Stimulated activated CD4-positive, alpha-beta T cell treated with anti-CD3 and anti-CD28 coated beads, Interleukin-4, amount 100 ng/mL, for 4 hours (primary cell): ENCODE measurements at places on chromosomes 2 and 18.

DNA sequence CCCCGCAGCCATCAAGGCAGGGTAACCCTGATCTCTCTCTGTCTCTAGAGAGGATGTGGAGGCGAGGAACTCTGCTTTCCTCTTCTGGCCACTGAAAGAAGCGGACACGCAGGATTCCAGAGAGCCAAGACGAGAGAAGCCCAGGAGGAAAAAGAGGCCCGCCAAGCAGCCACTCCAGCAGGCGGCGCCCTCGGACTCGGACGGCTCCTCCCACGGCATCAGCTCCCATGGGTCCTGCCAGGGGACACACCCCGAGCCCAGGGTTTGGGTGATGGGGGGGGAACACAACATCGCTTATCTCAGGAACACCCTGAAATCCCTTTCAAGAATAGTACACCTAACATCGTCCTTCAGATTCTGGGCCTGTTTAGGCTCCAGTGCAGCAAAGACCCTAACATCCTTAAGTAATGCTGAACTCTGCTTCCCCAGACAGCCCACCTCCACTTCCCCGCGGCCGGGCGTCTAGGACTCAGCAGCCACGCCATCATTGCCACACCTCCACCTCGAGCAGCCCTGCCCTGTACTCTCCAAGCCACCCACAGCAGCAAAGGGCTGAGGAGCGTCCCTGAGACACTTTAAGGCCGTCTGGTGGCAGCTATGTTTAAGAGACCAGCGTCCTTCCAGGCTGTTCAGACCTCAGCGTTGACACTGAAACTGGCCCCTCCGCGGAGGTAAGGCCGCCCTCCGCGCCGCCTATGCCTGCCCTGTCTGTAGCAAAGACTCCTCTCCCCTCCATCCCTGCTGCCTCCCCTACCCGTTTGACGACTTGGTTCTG, 34.3 kb upstream of the CNGA3 start:
- DNase-seq = no peak

DNA sequence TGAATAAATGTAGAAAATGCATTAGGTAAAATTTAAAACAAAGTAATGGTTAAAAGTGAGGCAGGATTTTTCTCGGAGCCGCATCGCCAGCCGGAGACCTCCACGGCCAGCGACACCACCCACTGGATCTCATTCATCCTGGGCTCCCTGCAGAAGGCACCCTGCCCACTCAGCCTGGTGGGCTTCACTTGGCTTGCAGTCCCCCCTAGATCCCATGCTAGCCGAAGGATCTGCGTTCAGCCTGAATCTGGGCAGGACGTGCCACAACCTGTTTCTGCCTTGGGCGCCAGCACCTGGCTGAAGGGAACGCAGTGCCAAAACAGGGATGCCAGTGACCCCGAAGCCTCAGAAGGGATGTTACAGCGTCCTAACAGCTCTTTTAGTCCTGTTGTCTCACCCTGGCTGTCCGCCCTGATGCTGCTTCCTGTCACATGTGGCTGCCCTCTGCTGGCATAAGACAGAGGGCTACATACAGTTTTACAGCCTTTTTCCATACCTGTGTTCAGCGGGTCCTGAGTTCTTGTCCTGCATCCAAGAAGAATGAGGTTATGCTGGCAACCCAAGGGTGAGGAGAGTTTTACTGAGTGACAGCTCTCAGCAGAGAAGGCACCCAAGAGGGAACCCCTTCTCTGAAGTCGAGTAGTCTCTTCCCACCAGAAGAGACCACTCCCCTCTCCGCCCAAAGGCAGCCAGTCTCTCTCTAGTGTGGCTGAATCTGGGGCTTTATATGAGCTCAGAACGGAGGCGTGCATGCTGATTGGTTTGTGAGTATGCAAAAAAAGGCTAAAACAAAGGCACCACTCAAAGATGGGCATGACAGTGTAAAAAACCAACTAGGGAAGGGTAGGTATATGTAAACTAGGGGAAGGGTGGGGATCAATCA, 173.1 kb upstream of the GYPC start:
- no peak for DNase-seq

- no peak for DNase-seq
Observed at GRCh38 chr18:49733321-49733720, 80.0 kb downstream of the ACAA2 start.

DNA sequence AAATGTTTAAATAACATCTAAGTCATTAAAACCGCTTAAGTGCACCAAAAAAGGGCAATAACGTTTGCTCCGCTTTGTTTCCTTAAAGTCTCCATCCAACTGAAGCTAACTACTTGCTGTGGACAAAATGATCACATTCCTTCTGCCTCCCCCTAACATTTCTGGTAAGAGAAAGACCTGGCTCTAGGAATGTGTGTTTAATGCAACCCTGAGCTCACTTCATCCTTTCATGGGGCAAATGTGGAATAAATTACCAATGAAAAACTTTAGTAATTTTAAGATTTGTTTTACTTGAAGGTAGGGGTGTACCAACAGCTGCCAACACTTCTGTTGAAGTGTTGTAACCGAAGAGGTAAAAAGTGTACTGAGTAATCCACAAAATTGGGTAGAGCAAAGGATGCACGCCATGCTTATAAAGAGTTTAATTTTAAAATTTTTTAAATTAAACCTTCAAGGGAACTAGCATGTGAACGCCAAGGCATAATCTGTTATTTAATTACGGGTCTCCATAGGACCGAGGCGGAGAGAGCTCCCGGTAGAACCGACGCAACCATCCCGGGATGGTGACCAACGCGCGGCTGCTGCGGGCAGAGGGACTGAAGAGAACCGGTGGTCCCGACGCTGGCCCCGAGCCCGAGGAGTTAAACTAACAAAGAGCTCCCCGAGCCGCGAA, 1.1 kb downstream of the HNRNPLL start:
- no peak for DNase-seq

DNA sequence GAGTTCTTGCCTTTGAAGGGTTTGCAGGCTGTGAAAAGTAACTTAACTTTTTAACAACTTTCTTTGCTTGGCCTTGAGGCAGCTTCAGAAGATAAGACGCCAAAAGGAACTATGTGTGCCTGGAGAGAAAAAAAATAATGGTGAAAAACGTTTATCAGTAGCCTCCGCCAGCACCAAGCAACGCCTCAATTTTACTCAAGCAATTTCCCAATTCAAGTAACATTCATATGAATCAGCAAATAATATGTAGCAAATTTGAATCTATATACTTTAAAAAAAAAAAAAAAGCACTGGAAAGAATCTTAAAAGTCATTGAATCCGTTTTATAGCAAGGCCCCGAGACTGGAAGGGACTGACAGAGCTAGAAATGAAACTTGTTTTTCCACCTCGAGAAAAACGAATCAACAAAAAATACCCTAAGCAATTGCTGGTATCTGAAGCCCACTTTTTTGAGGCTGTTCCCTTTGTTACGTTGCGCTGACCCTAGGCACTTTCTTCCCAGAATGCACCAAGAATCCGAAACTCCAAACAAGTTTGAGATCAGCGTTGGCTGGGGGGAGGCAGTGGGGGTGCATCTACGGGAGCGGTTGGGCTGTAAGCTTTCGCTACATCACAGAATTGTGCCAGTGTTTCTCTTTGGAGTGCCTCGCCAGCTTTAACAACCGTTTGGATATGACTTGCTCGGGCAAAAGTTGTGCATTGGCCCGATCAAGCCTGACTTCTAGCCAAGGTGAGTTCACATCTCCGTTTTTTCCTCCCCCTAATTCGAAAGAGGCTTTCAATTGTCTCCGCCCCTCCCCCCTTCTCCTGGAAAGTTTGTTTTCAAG, 2.7 kb upstream of the TGIF1 start:
- peak; percentile 10 for DNase-seq

GRCh38 chr2:237567276-237568029, 1.1 kb downstream of the PRLH start:
- no peak for DNase-seq

DNA sequence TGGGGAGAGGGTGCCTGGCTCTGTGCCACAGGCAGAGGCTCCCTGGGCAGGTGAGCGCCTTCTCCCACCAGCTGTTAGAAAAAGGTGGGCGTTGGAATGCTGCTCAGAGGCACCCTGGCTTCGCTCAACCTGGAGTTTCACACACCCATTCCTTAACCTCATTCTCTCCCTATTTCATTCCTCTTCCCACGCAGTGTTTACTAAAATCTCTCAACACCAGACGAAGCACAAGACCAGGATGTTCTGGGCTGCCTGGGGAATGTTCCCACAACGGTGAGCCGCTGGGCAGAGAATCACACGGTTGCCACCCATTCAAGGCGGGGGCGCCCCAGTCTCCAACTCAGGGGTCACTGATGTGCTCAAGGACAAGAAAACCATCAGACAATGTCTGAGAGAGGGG, 64.5 kb downstream of the TGFA start:
- DNase-seq = no peak

DNA sequence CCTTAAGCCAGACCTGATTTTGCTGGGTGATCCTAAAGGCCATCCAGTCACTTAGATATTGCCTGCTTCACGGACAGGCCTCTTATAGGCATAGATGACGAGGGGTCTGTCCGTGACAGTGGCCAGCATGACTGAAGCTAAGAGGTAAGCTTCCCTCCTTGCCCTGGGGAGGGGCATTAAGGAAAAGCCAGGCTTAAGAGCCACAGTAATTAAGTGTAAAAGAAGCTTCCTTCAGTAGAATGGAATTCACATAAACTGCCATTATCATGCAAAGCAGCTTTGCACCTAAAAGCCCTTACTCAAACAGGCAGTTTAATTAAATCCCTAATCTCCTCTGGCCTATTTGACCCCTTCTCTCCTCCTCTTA, 99.4 kb upstream of the PKDCC start:
- DNase-seq = no peak

GRCh38 chr2:9311488-9311887, 104.9 kb downstream of the ASAP2 start:
- no peak for DNase-seq

GRCh38 chr2:38174646-38175423, 98.9 kb upstream of the CYP1B1 start:
- DNase-seq = no peak

DNA sequence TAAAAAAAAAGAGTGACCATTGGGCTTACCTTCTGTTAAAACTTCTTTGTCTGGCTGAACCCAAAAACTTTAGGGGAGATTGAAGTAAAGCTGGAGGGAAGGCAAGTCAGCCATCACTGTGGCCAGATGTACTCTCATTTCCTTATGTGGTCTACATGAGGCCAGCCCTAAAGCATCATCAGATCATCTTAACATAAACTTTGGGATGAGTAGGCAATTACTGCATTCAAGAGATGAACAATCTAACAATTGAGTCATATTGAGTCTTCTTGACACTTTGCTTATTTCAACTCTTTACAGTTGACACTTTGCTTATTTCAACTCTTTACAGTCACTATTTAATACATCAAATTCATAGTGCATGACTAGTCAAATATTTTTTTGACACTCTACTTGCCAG, 155.6 kb downstream of the QPCT start:
- DNase-seq = no peak

- DNase-seq = no peak
Observed at GRCh38 chr2:222468346-222468745, 44.0 kb downstream of the SGPP2 start.

DNA sequence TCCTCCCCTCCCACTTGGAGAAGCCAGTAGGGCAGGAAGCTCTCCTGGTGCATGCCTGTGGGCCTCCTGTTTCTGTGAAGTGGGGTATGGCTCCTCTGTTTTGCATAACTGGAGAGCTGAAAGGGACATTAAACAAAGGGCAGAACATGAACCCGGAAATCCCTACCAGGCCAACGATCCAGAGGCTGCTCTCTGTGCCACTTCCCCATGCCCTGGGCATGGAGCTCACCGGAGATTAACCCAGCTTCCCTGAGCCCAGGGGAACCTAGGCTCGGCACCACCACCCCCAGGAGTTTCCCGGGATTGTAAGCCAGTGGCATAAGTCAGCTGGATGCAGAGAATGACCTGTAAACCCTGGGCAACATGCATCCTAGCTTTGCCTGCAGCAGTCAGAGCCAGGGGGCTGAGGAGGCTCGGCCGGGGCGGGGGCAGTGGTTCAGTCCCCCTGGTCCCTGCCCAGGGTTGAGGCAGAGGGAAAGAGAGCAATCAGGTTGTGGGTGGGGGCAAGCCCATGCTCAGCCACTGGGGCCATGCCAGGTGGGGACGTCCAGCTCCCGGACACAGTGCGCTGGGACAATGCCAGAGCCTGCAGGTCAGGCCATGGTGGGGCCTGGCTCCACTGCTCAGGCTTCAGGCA, 49.5 kb downstream of the TIMM21 start:
- no peak for DNase-seq

DNA sequence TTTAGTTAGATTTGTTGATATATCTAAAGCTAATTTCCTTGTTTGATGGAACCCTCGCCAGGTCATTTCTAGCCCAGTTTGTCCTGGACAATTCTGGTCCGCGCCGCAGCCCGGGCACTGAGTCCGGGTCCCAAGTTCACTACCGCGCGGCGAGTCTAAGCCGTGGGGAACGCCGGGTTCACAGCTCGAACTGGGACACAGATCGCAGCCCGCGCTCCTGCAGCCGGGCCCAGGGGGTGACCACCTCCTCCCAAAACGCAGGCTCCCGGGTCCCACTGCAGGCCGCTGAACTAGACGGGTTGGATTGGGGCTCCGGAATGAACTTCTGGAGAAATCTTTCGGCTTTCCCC, 681 bp downstream of the ACADL start:
- no peak for DNase-seq

DNA sequence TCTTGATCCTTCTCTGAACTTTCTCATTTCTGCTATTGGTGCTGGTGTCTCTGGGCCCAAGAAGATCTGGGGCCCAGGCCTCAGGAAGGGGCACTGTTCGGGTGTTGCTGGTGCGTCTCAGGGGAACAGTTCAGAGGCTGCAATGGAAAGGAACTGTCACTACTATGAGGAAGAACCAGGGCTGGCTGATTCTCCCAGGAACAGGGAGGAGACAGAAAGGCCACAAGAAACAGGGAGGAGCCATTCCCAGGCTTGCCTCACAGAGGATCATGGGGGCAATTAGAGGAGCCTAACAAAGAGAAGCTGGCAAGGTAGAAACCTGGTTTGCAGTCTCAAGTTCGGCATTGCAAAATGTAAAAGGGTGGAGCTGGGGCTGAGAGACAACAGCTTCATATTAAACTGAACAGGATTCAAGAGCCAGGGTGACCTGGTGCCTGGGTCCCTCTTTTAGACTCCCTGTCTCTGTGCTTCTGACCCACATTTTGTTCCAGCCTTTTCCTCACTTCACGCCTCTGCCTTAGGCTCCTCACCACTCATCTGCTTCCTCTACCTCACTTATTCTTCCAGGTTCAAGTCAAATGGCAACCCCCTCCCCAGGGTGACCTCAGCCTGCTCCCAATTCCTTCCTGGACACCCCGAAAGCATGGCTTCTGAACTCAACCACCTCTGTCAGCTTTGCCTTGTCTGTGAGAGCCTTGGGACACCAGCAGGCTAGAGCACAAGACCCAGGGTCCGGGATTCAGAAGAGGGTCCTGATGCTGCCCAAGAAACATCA, 58.4 kb downstream of the GYPC start:
- no peak for DNase-seq

- no peak for DNase-seq
Observed at GRCh38 chr2:95359031-95359430, 43.5 kb upstream of the FAHD2A start.

GRCh38 chr2:42105330-42106256, 57.8 kb downstream of the PKDCC start:
- DNase-seq = peak; percentile 40

- no peak for DNase-seq
Observed at GRCh38 chr2:191560411-191560980, 117.4 kb upstream of the NABP1 start.
